ENCODE measurements at places on chromosomes 4 and X. TPM values are rescaled to one million over a fixed set of nuclear protein-coding genes. Genes with fewer than 3 reads are reported as not detected.

- no peak for DNase-seq
These were observed 723 bp downstream of the WDFY3 start for GRCh38 chr4:84965553-84966381.

The FRMD7 gene
- not detected for total RNA-seq

The NLGN3 gene
- total RNA-seq, result 0.28 TPM

The SERTM2 gene
- not detected for total RNA-seq
